A549 treated with ZK216348 at 1 μM for 4 hours (cell line): ENCODE measurements at places on chromosomes 16 and 17. TPM values are rescaled to one million over a fixed set of nuclear protein-coding genes. Genes with fewer than 3 reads are reported as not detected.

CCL13 gene
- not detected in 5 replicates for total RNA-seq

TOX3 gene
- total RNA-seq = 0.07 to 0.67 TPM (median 0.23 TPM) in 5 replicates

TNFSF13 gene
- total RNA-seq = 0.09 to 1.5 TPM (median 0.57 TPM) in 5 replicates

MARVELD3 gene
- total RNA-seq = 0.08 to 0.52 TPM (median 0.41 TPM) in 4 of 5 replicates, not detected in the other

TNFRSF13B gene
- total RNA-seq = not detected in 5 replicates

KRT27 gene
- not detected in 5 replicates for total RNA-seq

KCNJ18 gene
- total RNA-seq = not detected in 5 replicates

OR1A1 gene
- total RNA-seq = not detected in 5 replicates

FBXO47 gene
- total RNA-seq = not detected in 5 replicates

AOC3 gene
- 1.1 to 2.5 TPM (median 1.2 TPM) in 5 replicates for total RNA-seq

SAMD14 gene
- total RNA-seq = 0.37 to 0.61 TPM (median 0.51 TPM) in 5 replicates

ARL5C gene
- total RNA-seq = not detected in 5 replicates

RAB37 gene
- 1.0 to 2.1 TPM (median 1.3 TPM) in 5 replicates for total RNA-seq

TERB1 gene
- total RNA-seq = not detected in 5 replicates

LAT gene
- total RNA-seq = 1.6 to 6.0 TPM (median 4.4 TPM) in 5 replicates

NOG gene
- total RNA-seq = 0.70 to 1.3 TPM (median 1.00 TPM) in 5 replicates

LYRM9 gene
- total RNA-seq = 1.0 to 2.1 TPM (median 1.5 TPM) in 5 replicates

ELMO3 gene
- 0.61 to 1.9 TPM (median 1.3 TPM) in 5 replicates for total RNA-seq

MRPL38 gene
- total RNA-seq = 79.6 to 127 TPM (median 121 TPM) in 5 replicates

STX1B gene
- total RNA-seq = 1.6 to 2.9 TPM (median 1.8 TPM) in 5 replicates

GINS3 gene
- 20.2 to 22.4 TPM (median 21.6 TPM) in 5 replicates for total RNA-seq

LGALS9B gene
- total RNA-seq = 0.15 TPM in 1 of 5 replicates, not detected in the others

SCNN1B gene
- total RNA-seq = 0.09 to 0.34 TPM (median 0.21 TPM) in 5 replicates

PGAP3 gene
- 5.1 to 8.4 TPM (median 7.4 TPM) in 5 replicates for total RNA-seq

ADAD2 gene
- not detected in 5 replicates for total RNA-seq

ARHGDIG gene
- 1.2 to 3.4 TPM (median 2.8 TPM) in 5 replicates for total RNA-seq

CDRT15 gene
- total RNA-seq = not detected in 5 replicates

OTOA gene
- total RNA-seq = 0.08 TPM in 2 of 5 replicates, not detected in the others

SDK2 gene
- 0.62 to 1.3 TPM (median 0.86 TPM) in 5 replicates for total RNA-seq

PVALEF gene
- total RNA-seq = not detected in 5 replicates

PPP1R27 gene
- total RNA-seq = 0.15 TPM in 1 of 5 replicates, not detected in the others

SLC5A10 gene
- total RNA-seq = 0.18 to 0.52 TPM (median 0.28 TPM) in 5 replicates

KRTAP2-3 gene
- not detected in 5 replicates for total RNA-seq

MAPT gene
- 1.0 to 2.5 TPM (median 1.7 TPM) in 5 replicates for total RNA-seq

ACBD4 gene
- total RNA-seq = 6.2 to 9.8 TPM (median 7.9 TPM) in 5 replicates

GRAP gene
- 0.22 to 1.2 TPM (median 0.34 TPM) in 5 replicates for total RNA-seq

CNGB1 gene
- total RNA-seq = 0.22 to 0.33 TPM (median 0.29 TPM) in 4 of 5 replicates, not detected in the other

CLEC3A gene
- not detected in 5 replicates for total RNA-seq

GP2 gene
- total RNA-seq = not detected in 5 replicates

RCVRN gene
- not detected in 5 replicates for total RNA-seq

KRT25 gene
- not detected in 5 replicates for total RNA-seq

ZNF469 gene
- total RNA-seq = 5.5 to 14.1 TPM (median 11.2 TPM) in 5 replicates

KARS1 gene
- 158 to 171 TPM (median 168 TPM) in 5 replicates for total RNA-seq

RAMP2 gene
- total RNA-seq = 0.74 to 1.3 TPM (median 0.88 TPM) in 4 of 5 replicates, not detected in the other

TSPAN10 gene
- total RNA-seq = 2.5 to 6.8 TPM (median 4.7 TPM) in 5 replicates

CMTM2 gene
- total RNA-seq = not detected in 5 replicates

TP53TG3C gene
- 0.43 TPM in 1 of 5 replicates, not detected in the others for total RNA-seq

SPG7 gene
- total RNA-seq = 78.5 to 109 TPM (median 97.7 TPM) in 5 replicates

CMTM4 gene
- 18.3 to 39.6 TPM (median 32.5 TPM) in 5 replicates for total RNA-seq

KRT9 gene
- total RNA-seq = not detected in 5 replicates

KRTAP4-8 gene
- not detected in 5 replicates for total RNA-seq

TMEM114 gene
- total RNA-seq = not detected in 5 replicates

C17orf58 gene
- 14.7 to 20.8 TPM (median 18.4 TPM) in 5 replicates for total RNA-seq

VAT1L gene
- total RNA-seq = not detected in 5 replicates

KRTAP4-6 gene
- not detected in 5 replicates for total RNA-seq
